Right renal pelvis (tissue), 4 donors: ENCODE measurements at places on chromosomes 13 and 19.

DNA sequence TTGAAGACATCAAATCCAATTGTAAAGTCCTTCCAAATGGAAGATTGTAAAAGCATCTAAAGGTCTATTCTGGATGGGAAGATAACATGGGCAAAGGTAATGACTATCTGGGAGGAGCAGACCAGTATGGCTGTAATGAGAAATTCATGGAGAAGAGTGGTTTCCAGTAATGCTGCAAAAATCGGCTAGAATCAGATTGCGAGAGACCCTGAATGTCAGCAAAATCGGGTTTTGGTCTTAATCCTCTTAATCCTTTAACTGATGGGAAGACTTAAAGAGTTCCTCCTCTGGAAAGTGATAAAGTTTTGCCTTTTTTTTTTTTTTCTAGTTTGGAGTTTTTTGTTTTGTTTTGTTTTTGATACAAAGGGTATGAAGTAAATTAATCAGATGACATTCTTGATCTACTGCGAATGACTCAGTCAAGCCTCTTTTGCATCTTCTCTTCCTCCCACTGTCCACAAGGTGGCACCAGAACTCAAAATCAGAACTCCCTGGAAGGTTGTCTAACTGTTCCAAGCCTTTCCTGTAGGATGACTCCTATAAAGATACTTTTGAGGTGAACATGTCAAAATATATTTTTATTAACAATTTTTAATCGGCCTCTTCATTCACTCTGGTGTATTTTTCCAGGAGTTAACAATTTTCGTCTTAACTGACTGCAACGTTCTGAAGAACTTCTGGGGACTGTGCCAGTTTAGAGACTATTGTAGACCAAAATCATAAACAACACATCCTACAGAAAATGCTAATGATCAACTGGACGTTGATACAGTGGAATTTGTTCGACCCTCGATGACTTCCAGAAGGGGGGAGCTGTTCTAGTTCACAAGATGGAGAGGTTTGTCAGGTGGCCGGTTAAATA lies 213.3 kb upstream of the MIR17HG start:
- DNase-seq, result no peak

DNA sequence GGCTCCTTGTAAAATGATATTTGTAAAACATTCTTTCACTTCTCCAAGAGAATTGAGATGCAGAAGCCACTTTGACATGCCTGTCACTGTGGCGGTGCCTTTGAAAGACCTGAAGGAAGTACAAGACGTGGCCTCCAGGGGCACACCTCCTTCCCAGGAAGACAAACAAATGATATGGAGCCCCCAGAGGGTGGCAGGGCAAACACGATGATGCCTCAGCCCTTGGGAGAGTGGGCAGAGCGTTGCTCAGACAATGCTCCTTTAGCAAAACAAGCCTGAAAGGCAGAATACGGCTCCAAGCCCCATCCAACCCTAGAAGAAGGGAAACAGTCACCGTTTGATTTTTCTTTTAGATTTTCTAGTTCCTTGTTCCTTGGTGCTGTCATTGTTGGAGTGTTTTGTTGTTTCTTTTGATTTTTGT lies 9.2 kb upstream of the ATP12A start:
- DNase-seq, result no peak

GRCh38 chr19:5112175-5112574 lies 143.3 kb downstream of the KDM4B start:
- no peak for DNase-seq

GRCh38 chr19:23698711-23699520 lies 11.9 kb upstream of the ZNF675 start:
- no peak for DNase-seq

DNA sequence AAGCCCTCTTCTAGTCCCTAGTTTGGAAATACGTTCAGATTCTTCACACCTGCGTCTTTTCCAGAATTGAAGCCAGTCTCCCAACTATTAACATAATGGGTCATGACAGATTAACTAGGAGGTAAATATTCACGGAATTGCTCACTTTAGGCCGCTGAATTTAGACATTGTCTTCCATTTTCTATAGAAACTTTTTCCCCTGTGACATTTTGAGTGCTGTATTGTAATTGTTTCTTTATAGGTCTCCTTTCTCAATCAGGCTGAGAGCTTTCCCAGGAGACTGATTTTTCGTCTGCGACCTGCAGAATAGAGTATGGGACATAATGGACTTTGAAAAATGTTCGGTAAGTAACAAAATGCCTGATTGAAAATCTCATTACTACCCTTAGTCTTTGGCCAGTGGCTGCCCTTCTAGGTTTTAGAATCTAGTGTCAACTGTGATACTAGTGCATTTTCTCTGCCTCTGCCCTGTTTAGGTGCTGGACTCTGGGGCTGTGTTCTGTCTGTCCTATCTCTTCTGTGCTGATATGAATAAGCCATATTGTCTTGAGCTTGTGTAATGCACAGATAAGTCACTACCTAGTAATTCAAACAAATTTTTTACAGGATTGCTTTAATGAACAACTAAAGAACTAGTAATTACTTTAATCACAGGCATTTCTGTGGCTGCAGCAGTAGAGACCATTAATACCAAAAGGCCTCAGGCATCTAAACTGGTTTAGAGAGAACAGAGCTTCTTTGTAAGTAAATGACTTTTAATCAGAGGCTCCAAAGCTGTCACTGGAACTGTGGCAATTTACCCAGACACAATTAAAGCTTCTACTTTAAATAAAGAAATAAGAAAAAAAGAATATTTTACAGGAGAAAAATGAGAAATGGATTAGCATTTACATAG lies 122.4 kb upstream of the FREM2 start:
- no peak for DNase-seq

- peak; percentile 28 for DNase-seq
Measured at GRCh38 chr19:36140304-36141038, 605 bp downstream of the CAPNS1 start.

- no peak for DNase-seq
Measured at GRCh38 chr13:47298506-47298905, 401.7 kb upstream of the HTR2A start.

- no peak for DNase-seq
Measured at GRCh38 chr19:4266253-4267000, 12.6 kb upstream of the SHD start.

- DNase-seq, result no peak
Measured at GRCh38 chr13:111658145-111659100, 338.0 kb downstream of the TEX29 start.

DNA sequence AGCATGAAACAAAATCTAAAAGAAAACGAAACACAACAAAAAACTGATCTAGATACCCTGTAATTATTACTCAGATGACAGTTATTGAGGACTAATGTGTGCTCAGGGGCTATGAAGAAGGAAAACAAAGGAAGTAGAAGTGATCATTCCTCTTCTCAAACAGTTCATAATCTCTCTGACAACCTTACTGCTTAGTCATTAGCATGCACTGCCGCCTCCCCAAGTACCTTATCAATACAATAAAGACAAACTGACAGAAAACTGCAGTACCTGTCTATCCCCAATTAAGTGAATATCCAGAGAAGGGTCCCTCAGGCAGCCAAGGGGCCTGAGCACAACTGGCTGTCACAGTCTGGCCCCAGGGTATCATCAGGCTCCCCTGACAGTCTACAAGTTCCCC lies 22.0 kb upstream of the POU4F1 start:
- DNase-seq, result no peak

DNA sequence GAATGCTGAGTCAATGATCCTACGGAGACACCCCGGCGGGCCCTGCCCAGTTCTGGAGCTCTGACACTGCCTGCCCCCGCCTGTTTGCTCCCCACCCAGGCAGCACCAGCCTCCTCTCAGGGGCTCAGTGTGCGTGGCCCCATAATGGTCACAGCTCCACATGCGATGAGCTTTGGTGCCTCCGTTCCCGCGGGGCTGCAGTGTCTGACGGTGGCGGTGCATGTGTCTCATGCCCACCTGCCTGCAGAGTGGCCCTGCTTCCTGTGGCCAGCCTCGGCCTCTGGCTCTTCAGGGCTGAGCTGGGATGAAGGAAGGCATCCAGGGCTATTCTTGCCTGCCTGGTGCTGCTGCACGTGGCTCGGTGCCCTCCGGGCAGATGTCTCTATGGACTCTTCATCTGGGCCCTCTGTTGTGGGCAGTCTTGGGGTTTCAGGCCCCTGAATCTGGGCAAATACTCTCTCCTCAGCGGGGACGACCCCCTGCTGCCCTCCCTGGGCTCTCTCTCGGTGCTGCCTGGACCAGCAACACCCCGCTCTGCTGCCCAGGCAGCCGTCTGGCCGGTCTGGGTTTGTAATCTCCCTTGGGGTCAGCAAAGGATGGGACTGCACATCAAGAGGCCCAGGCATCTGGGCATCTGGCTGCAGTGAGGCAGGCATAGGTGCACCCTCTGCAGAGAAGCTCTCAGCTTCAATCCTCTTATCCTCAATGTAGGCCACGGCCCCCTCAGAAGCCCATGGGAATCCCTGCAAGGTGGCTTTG lies 19.3 kb upstream of the TMEM255B start:
- no peak for DNase-seq

- no peak for DNase-seq
Measured at GRCh38 chr19:9565900-9566705, 18.2 kb downstream of the ZNF121 start.

DNA sequence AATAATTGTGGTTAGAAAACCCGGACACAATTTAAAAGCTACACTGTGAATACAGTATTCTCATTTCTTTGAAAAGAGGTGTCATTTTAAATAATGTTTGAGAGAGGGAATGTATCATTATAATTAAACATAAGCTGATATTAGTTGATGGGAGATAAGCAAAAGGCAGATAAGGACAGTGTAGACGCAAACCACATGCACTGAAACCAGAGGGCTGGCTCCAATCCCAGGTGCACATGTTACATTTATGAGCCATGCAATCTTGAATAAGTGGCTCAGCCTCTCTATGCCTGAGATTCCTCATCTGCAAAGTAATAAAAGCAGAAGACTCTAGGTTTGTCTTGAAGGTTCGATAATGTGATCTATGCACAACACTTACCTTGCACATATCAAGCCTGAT lies 238.7 kb downstream of the EFNB2 start:
- DNase-seq, result no peak

DNA sequence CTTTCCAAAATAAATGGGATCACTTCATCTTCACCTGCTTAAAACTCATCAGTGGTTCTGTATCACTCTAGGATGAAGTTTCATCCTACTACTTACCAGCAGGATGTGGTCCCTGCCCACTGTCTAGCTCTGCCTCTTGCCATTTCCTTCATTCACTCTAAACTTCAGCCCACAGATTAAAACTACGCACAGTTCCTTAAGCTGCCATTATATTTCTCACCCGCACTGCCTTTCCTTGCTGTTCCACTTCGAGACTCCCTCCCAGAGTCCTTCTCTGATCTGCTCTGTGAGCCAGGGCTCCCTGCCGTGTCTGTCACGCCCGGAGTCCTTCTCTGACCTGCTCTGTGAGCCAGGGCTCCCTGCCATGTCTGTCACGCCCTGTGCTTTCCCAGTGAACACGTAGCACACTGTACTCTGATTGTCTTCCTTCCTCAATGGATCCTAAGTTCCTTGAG lies 52.0 kb upstream of the NPAS1 start:
- DNase-seq, result no peak

- DNase-seq, result no peak
Measured at GRCh38 chr13:27372896-27373295, 51.5 kb upstream of the GTF3A start.

- DNase-seq, result no peak
Measured at GRCh38 chr19:14097532-14098151, 7.1 kb upstream of the SAMD1 start.

DNA sequence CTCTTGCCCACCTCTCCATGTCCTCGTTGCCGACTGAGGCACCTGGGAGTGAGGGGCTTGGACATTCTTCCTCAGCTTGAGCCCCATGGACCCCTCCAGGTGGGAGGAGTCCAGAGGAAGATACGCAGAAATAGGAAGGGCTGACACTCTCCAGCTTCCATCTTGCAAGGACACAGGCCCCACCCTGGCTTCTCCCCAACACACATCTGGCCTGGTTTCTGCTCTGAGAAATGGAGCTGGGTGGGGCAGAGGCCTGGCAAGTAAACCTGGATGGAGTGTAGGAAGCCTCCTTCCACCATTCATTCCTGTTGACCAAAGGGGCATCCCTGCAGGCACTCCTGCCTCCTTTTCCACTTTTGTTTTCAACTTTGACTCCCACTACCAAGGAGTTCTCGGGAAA lies 50.5 kb downstream of the NFIX start:
- DNase-seq, result no peak

- peak; percentile 23 for DNase-seq
Measured at GRCh38 chr19:13153569-13154240, 3.5 kb downstream of the IER2 start.

DNA sequence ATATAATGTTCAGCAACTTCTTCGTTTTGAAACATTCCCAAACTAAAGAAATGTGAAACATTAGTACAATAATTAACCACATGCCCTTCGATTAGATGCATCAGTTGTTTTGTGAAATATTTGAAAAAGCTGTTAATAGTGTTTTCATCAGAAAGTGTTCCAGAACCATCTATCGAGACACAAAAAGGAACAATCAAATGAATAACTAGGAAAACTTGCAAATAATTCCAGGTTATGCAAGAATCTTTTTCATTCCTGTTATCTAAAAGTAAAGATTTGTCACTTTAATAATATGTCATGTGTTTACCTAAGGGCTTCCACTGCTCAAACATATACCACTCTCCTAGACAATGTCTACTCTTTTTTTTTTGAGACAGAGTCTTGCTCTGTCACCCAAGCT lies 904.2 kb upstream of the MIR17HG start:
- no peak for DNase-seq

GRCh38 chr19:15220833-15221232 lies 11.4 kb downstream of the EPHX3 start:
- no peak for DNase-seq

GRCh38 chr13:102907886-102908515 lies 62.2 kb downstream of the ERCC5 start:
- DNase-seq, result no peak

DNA sequence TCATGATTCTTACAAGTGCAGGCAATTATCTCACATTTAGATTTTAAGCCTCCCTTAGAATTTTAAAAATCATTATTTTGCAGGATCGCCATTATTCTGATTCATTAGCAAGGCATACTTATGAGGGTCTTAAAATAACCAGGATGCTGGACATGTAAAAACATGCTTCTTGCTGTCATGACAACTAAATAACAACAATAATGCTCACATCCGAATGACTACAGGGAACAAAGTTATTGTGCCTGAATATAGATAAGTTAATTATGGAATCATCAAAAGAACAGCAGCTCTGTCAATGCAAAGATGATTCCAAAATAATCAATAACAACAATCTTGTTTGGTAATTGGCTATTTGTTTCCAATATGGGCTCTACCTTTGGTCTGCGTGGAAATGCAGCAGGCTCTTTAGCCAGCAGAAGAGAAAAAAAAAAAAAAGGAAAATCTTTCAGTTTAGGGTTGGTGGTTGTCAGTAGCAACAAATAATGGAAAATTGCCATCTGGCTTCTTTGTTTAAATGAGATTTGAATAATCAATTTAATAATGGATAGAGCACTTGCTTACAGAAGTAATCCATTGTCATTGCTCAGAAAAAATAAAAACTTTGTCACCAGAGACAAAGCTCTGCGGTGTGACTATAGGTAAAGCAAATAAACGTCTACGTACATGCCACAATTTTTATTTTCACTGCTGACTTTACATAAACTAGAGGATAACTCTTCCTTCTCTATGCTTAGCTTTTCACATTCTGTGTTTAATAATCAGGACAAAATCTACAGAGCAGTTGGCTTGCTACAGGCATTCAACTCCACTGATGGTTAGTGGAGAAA lies 468.9 kb upstream of the TSHZ3 start:
- DNase-seq, result no peak

- no peak for DNase-seq
Measured at GRCh38 chr13:34155931-34156607, 338.1 kb downstream of the RFC3 start.
